ENCODE measurements at places on chromosomes 13 and 19.

- DNase-seq, result no peak
Measured at GRCh38 chr19:44660081-44660480, 11.2 kb upstream of the CEACAM19 start.

- no peak for DNase-seq
Measured at GRCh38 chr13:45341799-45342500, 967 bp upstream of the TPT1 start.

DNA sequence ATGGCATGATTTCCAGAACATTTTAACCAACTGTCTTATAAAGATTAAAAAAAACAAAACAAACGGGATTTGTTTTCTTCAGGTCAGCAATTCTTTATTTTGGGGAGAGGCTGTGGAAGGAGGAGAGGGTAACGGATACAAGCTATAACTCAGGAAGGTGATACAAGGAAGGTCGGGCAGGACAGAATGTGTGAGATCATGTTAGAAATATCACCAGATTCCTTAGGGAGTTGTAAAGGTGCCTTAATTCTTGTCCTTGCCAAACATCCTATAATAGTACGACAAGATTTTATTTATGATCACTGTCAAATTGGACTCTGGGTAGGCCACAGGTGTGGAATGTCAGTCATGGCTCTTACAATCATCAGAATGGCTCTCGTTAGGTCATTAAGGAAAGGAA, 503.1 kb downstream of the DIAPH3 start:
- no peak for DNase-seq

DNA sequence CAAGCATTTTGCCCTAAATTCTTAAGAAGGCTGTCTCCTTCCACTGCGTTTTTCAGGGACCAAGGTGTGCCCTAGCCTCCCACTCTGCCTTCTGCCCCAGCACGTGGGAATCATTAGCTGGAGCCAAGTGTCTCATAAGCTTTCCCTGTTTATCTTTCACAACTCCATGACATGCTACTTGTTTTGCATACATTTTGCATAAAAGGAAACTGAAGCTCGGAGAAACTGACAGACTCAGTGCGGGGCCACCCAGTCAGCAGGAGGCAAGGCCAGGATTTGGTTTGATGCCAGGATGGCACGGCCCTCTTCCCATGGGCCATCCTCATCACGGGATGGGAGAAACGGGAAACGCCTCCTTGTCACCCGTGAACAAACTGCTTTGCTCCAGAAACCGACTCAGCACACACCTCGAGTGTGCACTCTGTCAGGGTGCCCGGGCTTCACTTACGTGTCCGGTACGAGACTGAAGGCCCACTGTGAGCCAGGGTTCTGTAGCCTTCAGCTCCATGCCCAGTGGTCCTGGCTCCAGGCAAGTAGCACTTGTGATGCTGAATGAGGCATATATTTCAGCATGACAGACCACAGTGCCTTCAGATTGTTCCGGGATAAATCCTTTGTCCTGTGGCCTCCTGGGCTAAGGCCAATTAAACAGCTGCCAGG, 9.6 kb downstream of the CEBPA start:
- DNase-seq, result no peak

- no peak for DNase-seq
Measured at GRCh38 chr19:843836-844545, 3.2 kb downstream of the PRTN3 start.

All from activated T-cell treated with anti-CD3 and anti-CD28 coated beads, Interleukin-2, amount 50 U/mL, for 72 hours (primary cell).